Cerebellar cortex (tissue), 1 donor: ENCODE measurements at places on chromosomes 1 and 21.
A peak's percentile ranks its signal among the peaks of the same experiment; 100 is the strongest.

- DNase-seq: no peak
Observed at GRCh38 chr1:47805018-47805417, 192.2 kb downstream of the TRABD2B start.

DNA sequence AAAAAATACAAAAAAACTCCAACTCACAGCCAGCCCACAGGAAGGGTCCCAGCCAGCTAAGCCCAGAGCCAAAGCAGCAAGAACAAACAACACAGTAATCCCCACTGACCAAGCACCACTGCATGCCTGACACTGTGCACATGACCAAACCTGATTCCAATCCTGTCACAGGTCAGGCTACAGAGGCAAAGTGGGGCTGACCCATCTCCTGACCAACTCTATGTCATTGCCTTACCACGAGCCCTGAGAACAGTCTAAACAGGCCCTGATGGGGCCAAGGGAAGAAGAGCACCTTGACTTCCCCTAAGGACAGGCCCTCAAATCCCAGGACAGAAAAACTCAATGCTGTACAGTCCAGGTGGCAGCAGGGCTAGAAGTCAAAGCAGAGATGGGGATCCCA, 2.4 kb downstream of the LSS start:
- peak; percentile 10 for DNase-seq

DNA sequence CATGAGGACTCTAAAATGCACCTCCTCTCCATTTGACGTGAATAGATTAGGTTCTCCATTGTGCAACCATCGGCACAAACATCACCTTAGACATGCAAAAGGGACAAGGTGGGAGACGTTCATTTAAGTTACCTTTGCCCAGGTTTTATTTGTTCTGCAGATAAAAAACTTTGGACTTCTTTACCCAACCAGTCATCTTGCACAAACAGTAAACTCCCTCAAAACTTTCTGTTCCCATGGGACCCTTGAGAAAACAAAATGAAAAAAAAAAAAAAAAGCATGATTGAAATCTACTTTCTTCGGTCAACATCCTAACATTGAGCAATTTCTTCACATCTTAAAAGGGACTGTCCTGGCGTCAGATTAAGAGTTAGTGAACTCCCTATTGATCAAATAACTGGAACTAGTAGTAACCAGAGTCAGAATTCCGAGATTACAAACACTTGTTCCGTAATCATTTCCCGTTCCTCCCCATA, 31.4 kb upstream of the PROX1 start:
- no peak for DNase-seq

GRCh38 chr1:197776351-197777105, 1.2 kb upstream of the DENND1B start:
- DNase-seq: peak; percentile 27

- DNase-seq: peak; percentile 55
Observed at GRCh38 chr1:171220581-171221054, 27.7 kb upstream of the FMO1 start.

GRCh38 chr1:163535807-163536206, 214.1 kb downstream of the NUF2 start:
- peak; percentile 4 for DNase-seq

GRCh38 chr1:9500756-9501754, 38.2 kb upstream of the SLC25A33 start:
- DNase-seq: no peak

DNA sequence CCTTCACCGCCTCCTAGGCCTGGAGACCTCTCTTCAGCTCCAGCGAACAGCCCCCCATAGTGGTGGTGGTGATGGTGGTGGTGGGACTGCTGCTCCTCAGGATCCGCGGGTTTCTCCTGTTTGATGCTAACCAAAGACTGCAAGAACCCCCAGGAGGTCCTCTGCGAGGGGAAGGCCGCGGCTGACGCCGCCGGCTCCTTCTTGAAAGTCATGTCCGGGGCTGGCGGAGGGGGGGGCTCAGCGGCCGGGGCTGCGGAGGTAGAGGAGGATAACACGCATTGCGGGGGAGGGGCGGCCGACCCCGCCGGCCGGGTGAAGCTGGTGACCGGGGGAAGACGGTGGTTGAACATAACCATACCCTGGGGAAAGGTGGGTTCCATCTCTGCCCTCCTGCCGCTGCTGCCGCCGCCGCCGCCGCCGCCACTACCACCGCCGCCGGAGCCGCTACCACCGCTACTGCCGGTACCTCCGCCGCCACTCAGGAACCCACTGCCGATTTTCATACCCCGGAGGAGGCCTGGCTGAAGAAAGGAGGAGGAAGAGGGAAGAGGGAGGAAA, 554 bp downstream of the ZNF281 start:
- DNase-seq: no peak

GRCh38 chr1:50852889-50853288, 107.2 kb downstream of the FAF1 start:
- no peak for DNase-seq

DNA sequence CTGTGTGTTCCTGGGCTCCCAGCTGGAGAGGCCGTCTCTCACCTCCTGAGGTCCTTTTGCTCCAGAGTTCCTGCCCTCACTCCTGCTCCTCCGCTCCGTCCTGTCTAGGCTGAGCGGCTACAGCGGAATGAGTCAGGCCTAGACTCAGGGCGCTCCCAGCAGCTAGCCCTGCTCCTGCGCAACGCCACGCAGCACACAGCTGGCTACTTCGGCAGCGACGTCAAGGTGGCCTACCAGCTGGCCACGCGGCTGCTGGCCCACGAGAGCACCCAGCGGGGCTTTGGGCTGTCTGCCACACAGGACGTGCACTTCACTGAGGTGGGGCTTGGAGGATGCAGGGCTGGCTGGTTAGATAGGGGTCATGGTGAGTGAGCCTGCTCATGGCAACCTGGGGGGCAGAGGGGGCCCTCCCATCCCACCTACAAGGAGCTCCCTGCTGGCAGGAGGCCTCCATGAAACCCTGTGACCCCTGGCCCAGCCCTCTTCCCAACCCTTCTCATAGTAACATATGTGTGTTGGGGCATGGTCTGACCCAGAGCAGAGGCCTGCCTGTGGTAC, 15.1 kb downstream of the PSRC1 start:
- DNase-seq: no peak

DNA sequence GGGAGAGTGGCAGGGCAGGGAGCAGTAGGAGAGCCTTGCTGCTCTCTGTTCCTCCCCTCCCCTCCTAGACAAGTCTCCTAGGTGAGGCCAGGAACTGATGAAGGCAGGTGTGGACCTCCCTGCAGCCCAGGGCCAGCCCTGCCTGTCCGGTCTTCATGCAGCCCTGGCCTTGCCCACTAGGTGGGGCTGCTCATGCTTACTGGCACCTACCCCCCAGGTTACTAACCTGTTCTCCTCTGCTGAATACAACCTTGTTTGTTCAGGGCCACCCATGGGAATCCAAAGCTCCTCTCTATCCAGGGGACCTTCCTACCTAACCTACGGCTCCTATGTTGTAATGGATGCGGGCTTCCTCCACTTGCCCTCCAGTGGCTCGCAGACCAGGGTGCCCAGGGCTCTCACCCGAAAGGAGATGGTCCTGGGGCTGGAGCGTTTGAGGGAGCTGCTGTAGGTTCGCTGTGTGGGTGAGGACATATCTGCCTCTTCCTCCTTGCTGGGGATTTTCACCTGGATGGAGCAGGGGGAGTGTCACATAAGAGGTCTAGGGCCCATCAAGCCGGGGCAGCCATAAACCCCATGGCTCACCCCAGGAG, 7.9 kb upstream of the TNNT2 start:
- DNase-seq: peak; percentile 62

- peak; percentile 19 for DNase-seq
Observed at GRCh38 chr1:173255214-173255813, 48.2 kb upstream of the TNFSF4 start.
